T-helper 2 cell treated with Interferon-gamma antibody and Interleukin-4, amounts not matched to agents 5 μg/mL and 100 μg/mL, for 36 hours (primary cell): ENCODE measurements at places on chromosomes 16 and 17.

GRCh38 chr17:59154721-59155438, at the start of gene SKA2:
SKA2 (minus strand) TSS chr17:59155186; CDS start chr17:59155163, 23 bp downstream.
- H3K4me3 ChIP-seq: no peak within 1 kb of the TSS
- no peak within 1 kb of the TSS for H3K27ac ChIP-seq
- H3K36me3 ChIP-seq: peaks cover 28% of the 10 kb centered on the region
- no peaks in the 10 kb centered on the region for H3K27me3 ChIP-seq
- peaks cover 50% of the 10 kb centered on the region for H3K4me1 ChIP-seq
- peak; percentile 98 for DNase-seq

DNA sequence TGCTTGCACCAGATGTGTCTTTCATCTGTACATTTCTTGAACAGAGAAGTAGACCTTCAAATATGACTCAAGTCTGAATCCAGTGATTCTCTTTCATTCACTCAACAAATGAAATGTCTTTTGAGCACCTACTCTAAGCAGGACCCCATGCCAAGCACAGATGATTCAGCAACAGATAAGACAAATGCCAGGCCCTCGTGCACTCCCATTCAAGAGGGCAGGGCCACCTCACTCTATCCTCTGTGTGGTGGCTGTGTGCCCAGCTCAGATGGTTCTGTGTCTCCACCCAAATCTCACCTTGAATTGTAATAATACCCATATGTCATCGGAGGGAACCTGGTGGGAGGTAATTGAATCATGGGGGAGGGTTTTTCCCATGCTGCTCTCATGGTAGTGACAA, 74.1 kb upstream of the NKD1 start:
- no peaks in the 10 kb centered on the region for H3K36me3 ChIP-seq
- no peak overlapping the region for H3K27ac ChIP-seq
- no peak overlapping the region for H3K4me3 ChIP-seq
- no peak for DNase-seq

GRCh38 chr17:46025510-46026165, 26.6 kb downstream of the STH start:
- no peak overlapping the region for H3K4me3 ChIP-seq
- H3K4me1 ChIP-seq: peaks cover 10% of the 10 kb centered on the region
- peaks cover 16% of the 10 kb centered on the region for H3K36me3 ChIP-seq
- H3K27ac ChIP-seq: peak overlapping the region; percentile 0
- DNase-seq: no peak
- no peaks in the 10 kb centered on the region for H3K27me3 ChIP-seq

DNA sequence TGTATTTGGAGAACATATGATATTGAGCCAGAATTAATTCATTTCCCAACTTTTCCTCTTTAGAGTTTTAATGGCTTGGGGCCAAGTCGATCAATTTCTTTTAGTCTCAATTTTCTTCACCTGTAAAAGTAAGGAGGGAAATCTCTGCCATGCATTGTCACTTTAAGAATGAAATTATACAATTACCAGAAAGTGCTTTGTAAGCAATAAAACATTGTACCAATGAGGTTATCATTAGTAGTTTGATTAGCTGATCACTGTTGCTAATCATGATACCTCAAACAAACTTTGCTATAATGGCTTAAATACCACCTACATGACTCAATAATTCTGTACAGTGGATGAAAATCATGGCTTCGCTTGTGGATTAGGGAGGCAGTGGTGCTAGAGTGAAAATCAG, 1525.8 kb upstream of the GOT2 start:
- DNase-seq: no peak
- H3K4me1 ChIP-seq: no peaks in the 10 kb centered on the region

- no peak for DNase-seq
- H3K4me3 ChIP-seq: peak overlapping the region; percentile 71
- H3K27me3 ChIP-seq: no peaks in the 10 kb centered on the region
- H3K36me3 ChIP-seq: peaks cover 56% of the 10 kb centered on the region
Observed at GRCh38 chr17:66310528-66311148, 8.2 kb downstream of the PRKCA start.

GRCh38 chr16:7548796-7549318, 216.2 kb downstream of the RBFOX1 start:
- no peak overlapping the region for H3K27ac ChIP-seq
- H3K4me3 ChIP-seq: no peak overlapping the region
- H3K27me3 ChIP-seq: no peaks in the 10 kb centered on the region
- no peak for DNase-seq
- no peaks in the 10 kb centered on the region for H3K36me3 ChIP-seq

- DNase-seq: peak; percentile 23
- peaks cover 40% of the 10 kb centered on the region for H3K27me3 ChIP-seq
- no peak overlapping the region for H3K27ac ChIP-seq
- no peaks in the 10 kb centered on the region for H3K36me3 ChIP-seq
- peak overlapping the region; percentile 56 for H3K4me3 ChIP-seq
Observed at GRCh38 chr17:63445571-63445953, 544 bp downstream of the CYB561 start.

DNA sequence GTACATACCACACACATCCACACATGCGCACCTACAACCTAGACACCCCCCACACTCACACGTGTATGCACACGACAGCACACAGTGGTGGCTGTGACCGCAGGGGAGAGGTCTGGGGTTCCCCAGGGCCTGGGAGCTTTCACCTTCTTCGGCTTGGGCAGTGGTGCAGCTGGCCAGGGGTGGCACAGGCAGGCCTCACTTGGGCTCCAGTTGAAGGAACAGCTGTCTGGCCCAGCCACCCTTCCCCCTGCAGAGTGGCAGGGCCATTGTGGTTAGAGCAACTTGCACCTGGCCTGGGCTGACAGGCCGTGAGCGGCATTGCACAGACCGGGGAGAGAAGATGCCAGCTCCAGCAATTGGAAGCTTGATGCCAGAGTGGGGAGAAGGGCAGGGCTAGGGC, 114.5 kb upstream of the GSE1 start:
- H3K27me3 ChIP-seq: no peaks in the 10 kb centered on the region
- no peaks in the 10 kb centered on the region for H3K4me1 ChIP-seq
- no peak overlapping the region for H3K27ac ChIP-seq

DNA sequence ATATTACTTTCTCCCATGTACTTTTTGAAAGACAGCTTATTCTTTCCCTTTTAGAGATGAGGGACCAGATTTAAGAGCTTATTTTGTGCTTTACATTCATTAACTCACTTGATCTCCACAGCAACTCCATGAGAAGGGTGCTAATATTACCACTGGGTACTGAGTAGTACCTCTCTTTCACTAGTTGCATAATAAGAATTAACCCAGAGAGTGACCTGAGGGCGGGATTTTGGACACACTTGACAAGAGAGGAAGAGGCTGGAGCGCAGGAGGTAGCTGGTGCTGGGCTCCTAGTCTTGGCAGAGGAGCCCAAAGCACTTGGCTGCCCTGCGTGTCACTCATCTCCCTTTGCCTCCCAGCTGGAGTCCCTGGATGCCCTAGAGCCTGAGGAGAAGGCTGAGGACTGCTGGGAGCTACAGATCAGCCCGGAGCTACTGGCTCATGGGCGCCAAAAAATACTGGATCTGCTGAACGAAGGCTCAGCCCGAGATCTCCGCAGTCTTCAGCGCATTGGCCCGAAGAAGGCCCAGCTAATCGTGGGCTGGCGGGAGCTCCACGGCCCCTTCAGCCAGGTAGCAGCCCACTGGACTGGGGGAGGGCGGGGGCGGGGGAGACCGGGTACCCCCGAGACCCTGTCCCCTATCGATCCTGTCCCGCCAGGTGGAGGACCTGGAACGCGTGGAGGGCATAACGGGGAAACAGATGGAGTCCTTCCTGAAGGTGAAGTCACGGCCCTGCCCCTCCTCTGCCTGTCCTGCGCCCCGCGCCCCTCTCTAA, 1.7 kb upstream of the MAZ start:
- peaks cover 61% of the 10 kb centered on the region for H3K36me3 ChIP-seq

GRCh38 chr16:58494981-58495520, 4.9 kb upstream of the NDRG4 start:
- peak; percentile 75 for DNase-seq
- H3K4me1 ChIP-seq: peaks cover 5% of the 10 kb centered on the region
- H3K27me3 ChIP-seq: peaks cover 2% of the 10 kb centered on the region
- peak overlapping the region; percentile 12 for H3K4me3 ChIP-seq
- H3K36me3 ChIP-seq: no peaks in the 10 kb centered on the region
- H3K27ac ChIP-seq: peak overlapping the region; percentile 67

- no peak for DNase-seq
- no peak overlapping the region for H3K27ac ChIP-seq
- peaks cover 3% of the 10 kb centered on the region for H3K4me1 ChIP-seq
- H3K4me3 ChIP-seq: no peak overlapping the region
- H3K27me3 ChIP-seq: no peaks in the 10 kb centered on the region
Observed at GRCh38 chr16:12494661-12495060, 309.0 kb downstream of the CPPED1 start.

DNA sequence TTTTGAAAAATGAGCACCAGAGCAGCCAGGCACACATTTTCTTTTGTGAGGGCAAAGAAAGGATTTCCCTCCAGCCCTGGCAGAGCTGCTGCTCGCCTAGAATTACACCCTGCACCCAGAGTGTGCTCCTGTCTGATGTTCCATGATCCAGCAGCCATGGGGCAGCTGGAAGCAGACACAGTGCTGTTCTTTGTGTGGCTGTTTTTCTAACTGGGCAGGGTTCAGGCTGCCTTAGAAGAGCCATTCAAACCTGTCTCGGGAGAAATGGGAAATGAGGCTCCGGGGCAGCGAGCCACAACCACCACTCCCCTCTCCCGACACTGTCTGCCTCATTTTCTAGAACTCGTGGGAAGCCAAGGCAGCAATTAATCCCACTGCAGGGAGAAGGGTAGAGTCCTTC, 28.9 kb downstream of the LITAF start:
- H3K36me3 ChIP-seq: peaks cover 54% of the 10 kb centered on the region
- peaks cover 55% of the 10 kb centered on the region for H3K4me1 ChIP-seq
- peak overlapping the region; percentile 85 for H3K27ac ChIP-seq
- peak overlapping the region; percentile 38 for H3K4me3 ChIP-seq

DNA sequence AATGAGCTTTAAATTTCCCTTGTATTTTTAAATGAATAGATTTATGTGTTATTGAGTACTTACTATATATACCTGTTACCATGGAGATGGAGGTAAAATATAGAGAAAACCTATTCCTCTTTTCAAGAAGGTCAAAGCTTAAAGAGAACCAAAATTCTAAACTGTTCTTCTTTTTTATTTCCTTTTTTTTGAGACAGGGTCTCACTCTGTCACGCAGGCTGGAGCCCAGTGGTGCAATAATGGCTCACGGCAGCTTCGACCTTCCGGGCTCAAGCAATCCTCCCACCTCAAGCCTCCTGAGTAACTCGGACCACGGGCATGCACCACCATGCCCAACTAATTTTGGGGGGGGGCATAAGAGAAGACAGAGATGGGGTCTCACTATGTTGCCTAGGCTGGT, 25.0 kb upstream of the TMEM97 start:
- H3K4me1 ChIP-seq: no peaks in the 10 kb centered on the region

DNA sequence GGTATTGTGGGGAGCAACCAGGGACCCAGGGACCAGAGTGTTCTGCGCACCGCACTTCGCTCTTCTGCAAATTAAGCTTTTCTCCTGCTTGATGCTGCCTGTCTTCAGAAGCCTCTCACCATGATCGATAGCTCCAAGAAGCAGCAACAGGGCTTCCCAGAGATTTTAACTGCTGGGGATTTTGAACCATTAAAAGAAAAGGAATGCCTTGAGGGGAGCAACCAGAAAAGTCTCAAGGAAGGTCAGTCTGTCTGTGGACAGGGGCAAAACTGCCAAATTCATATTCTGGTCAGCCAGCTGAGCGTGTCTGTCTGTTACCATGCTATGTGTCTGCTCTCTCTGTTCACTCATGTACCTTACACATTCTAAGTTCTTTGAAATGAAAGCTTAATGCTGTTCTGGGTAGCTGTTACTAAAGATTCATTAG, 115.7 kb downstream of the MRTFB start:
- H3K4me3 ChIP-seq: peak overlapping the region; percentile 18
- H3K27ac ChIP-seq: peak overlapping the region; percentile 20
- H3K4me1 ChIP-seq: peaks cover 6% of the 10 kb centered on the region
- no peaks in the 10 kb centered on the region for H3K27me3 ChIP-seq

DNA sequence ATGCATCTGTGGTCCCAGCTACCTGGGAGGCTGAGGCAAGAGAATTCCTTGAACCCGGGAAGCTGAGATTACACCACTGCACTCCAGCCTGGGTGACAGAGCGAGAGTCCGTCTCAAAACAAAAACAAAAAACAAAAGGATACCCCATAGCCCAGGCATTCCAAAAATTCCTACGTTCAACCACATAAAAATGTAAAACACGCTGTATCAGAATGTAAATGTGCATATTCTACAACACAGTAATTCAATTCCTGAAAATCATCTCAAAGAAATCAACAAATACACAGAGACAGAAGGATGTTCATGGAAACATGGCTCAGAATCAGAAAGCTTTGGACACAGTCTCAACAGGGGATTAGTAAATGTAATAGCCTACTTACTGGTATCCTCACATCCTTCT, 33.0 kb downstream of the COG7 start:
- no peak for DNase-seq
- no peak overlapping the region for H3K4me3 ChIP-seq
- no peaks in the 10 kb centered on the region for H3K27me3 ChIP-seq
- H3K36me3 ChIP-seq: peaks cover 9% of the 10 kb centered on the region
- no peaks in the 10 kb centered on the region for H3K4me1 ChIP-seq
- no peak overlapping the region for H3K27ac ChIP-seq

DNA sequence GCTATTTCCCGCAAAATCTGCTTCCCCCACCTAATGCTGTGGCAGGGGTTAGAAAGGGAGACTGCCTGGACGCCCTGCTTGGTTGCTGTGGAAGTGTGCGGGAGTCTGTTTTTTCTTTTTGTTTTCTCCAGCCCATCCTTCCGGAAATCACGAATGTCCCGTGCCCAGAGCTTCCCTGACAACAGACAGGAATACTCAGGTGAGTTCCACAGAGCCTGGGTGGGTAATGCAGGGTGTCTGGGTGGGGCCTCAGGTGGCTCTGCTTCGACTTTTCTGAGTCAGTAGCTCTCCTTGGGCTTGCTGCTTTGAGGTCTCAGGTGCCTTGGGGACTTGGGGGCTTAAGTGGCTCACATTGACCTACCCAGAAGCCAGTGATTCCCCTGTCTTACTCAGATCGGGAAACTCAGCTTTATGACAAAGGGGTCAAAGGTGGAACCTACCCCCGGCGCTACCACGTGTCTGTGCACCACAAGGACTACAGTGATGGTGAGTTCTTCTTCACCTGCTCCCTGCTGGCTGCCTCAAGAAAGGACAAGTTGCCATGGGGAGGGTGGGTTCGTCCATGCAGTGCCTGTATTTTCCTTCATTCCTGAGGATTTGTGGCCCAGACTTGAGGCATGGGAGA, 11.4 kb downstream of the LIMD2 start:
- no peak for DNase-seq
- H3K4me3 ChIP-seq: no peak overlapping the region
- H3K27me3 ChIP-seq: no peaks in the 10 kb centered on the region
- peaks cover 1% of the 10 kb centered on the region for H3K4me1 ChIP-seq
- H3K27ac ChIP-seq: no peak overlapping the region
- peaks cover 34% of the 10 kb centered on the region for H3K36me3 ChIP-seq

- peaks cover 9% of the 10 kb centered on the region for H3K36me3 ChIP-seq
- peak overlapping the region; percentile 98 for H3K27ac ChIP-seq
- peak; percentile 63 for DNase-seq
- H3K4me1 ChIP-seq: peaks cover 30% of the 10 kb centered on the region
- H3K27me3 ChIP-seq: peaks cover 2% of the 10 kb centered on the region
Observed at GRCh38 chr17:38867179-38867967, 2.5 kb upstream of the LASP1 start.

- peaks cover 48% of the 10 kb centered on the region for H3K4me1 ChIP-seq
- H3K27me3 ChIP-seq: no peaks in the 10 kb centered on the region
- no peak overlapping the region for H3K4me3 ChIP-seq
- peaks cover 43% of the 10 kb centered on the region for H3K36me3 ChIP-seq
- H3K27ac ChIP-seq: no peak overlapping the region
Observed at GRCh38 chr16:11562941-11563340, 23.8 kb downstream of the LITAF start.
